ENCODE measurements at places on chromosomes 13 and 19.

- no peak for DNase-seq
Measured at GRCh38 chr13:59963827-59964226, 199.9 kb downstream of the DIAPH3 start.

- no peak for DNase-seq
Measured at GRCh38 chr19:1483131-1483978, 4.3 kb upstream of the C19orf25 start.

DNA sequence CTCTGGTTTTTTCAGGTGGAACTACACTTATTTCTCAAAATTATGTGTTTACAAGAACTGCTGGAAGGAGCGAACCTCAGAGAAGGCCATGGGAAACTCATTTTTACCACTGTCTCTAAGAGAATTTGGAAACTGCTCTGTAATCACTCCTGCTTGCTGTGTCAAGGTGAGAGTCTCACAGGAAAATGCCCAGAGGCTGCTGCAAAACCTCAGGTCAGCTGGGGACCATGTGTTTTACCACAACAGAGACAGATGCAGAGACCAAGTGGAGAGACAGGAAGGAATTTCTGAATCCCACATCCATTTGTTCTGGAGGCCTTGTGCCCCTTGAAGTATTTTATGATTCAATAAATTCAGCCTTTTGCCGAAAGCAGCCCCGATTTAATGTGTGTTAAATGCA lies 743.8 kb upstream of the SLC10A2 start:
- DNase-seq = no peak

DNA sequence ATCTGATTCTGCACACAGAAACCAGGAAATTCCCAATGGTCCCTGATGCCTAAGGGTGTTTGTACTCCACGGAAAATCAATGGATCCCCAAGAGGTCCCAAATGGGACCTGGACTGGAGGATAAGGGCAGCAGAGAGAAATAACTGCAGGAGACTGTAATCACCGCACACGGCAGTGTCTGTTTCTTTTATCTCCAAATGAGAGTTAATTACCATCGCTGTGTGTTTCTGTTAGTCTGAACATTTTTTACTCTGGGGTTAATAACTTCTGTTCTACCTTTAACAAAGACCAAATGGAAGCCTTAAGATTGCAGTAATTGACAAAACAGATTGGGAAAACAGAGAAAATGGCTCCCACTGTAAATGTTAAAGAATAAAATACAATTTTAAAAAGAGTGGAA lies 320.9 kb downstream of the DCLK1 start:
- DNase-seq = no peak

DNA sequence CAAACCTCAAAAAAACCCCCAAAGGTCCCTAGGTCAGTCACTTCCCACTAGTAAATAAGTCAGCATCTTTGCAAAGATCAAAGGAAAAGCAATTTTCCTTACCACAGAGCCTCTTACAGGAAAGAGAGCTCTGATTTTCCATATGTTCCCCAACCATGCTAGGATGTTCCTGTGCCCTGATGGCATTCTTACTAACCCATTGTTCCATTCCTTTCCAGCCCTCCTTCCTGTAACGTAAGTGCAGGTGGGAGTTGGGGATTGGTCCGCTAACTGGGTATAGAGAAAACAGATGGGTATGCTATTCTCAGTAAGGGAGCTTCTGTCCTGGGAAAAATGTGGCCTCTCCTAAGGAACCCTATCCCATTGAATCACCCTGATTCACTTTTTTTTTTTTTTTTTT lies 14.3 kb downstream of the DPRX start:
- DNase-seq = no peak

DNA sequence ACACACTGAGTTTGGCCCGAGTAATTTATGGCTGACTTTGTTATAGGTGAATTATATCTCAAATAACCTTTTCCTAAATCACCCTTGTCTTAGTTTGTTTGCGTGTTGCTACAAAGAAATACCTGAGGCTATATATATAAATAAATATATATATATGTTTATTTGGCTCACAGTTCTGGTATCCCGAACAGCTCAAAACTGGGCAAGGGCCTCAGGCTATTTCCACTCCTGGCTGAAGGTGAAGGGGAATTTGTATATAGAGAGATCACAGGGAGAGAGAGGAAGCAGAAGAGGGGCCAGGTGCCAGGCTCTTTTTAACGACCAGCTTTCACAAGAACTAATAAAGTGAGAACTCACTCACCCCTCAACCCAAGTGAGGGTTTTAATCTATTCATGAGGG lies 159.9 kb upstream of the STARD13 start:
- DNase-seq = no peak

DNA sequence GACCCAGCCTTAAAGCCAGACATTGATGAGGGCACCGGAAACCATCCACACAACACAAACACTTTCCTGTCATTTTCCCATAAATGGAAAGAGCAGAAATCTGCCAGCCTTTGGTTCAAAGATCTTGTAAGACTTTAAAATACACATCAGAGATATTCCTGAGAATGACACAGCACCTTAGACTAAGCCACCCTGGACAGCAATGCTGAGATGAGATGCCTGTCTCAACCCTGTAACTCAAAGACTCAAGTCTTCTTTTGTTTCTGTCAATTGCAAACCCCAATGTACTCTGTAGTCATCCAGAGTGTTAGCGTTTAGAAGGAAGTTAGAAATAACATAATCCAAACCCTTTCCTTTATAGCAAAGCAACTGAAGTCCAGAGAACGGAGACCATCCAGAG lies 119.2 kb downstream of the CCNA1 start:
- no peak for DNase-seq

DNA sequence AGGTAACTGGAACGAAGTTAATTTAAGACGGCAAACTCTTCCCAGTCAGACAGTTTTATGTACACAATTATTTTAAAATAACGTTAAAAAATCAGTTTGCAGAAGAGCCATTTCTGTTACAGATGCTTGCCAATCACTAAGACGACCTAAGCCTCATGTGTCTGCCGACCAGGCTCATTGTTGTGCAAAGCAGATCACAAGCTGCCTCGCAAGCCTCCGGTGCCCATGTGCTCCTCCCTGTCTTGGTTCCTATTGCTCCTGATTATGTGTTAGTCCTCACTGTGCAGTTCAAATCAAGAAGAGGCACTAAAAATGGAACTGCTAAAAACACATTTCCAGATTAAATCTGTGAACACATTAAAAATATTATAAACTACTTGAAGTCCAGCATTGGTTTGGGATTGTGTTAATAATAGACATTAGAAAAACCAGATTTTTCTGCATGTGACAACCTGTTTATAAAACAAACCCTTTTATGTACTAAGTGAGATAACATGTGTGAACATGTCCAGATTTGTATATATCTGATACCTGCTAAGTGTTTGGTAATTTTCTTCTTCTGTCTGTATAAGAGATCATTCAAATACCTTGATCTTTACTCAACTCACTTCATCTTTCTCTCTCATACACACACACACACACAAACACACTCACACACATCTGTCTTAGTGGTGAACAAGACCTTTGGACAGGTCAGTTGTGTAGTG lies 81.9 kb upstream of the SLC15A1 start:
- no peak for DNase-seq

DNA sequence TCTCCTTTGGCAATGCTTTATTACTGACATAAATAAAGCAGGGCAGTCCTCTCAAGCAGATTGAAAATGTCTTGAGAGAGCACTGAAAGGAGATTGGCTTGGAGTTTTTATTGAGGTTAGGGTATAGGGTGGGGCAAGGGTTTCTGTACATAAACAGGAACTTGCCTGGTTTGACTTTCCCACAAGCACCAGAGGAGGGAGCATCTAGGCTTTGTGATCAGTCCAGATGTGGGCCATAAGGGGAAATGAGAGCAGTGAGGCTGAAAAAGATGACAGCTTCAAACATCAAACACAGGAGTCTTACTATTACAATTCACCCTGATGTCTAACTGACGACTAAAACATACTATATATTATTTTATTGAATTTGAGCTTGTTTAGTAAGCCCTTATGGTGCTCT lies 260.9 kb downstream of the MTUS2 start:
- no peak for DNase-seq

GRCh38 chr19:15188851-15189250 lies 11.9 kb downstream of the NOTCH3 start:
- DNase-seq = no peak

DNA sequence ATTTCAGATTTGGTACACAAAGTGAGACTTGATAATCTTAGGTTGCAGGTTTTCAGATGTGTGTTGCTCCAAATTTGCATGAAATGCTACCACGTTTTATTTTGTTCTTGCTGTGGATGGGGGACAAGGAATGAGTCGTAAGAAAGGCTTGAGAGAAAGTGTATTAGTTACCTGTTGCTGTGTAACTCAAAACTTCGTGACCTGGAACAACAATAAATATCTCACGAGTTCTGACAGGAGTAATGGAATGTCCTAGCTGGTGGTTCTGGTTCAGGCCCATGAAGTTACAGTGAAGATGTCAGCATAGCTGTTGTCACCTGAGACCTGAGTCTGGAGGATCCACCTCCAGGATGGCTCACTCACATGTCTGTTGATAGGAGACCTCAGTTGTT lies 1.2 kb downstream of the ZNF8 start:
- DNase-seq = no peak

- DNase-seq = no peak
Measured at GRCh38 chr19:21130097-21130775, 11.6 kb upstream of the ZNF431 start.

- DNase-seq = no peak
Measured at GRCh38 chr13:109725995-109726637, 60.3 kb downstream of the IRS2 start.

GRCh38 chr13:96431044-96431581 lies 341.2 kb downstream of the HS6ST3 start:
- DNase-seq = no peak

GRCh38 chr19:2645826-2646225 lies 56.7 kb downstream of the GNG7 start:
- no peak for DNase-seq

- no peak for DNase-seq
Measured at GRCh38 chr19:3844596-3844995, 24.2 kb downstream of the ZFR2 start.

DNA sequence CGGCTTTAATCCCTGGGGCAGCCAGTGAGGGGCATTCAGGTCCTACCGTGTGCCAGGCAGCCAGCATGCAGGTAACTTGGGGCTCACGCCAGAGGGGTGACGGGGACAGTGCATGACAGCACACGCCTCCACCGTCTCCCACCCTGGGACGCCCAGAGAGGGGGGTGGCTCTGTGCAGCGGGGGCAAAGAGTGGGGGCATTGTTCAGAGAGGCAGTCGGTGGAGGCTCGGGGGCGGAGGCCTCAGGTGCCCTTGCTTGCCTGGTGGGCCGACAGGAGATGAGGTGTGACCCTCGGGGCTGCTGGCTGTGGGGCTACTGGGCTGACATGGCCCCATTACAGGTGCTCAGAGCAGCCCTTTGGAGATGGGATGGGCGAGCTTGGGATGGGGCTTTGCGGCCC lies 18.4 kb downstream of the PLIN4 start:
- no peak for DNase-seq

- DNase-seq = no peak
Measured at GRCh38 chr19:43660971-43661360, 9.0 kb downstream of the PLAUR start.

- DNase-seq = no peak
Measured at GRCh38 chr19:30444253-30444671, 72.1 kb downstream of the ZNF536 start.

GRCh38 chr13:110812121-110812868 lies 98.8 kb downstream of the ING1 start:
- DNase-seq = peak; percentile 80

DNA sequence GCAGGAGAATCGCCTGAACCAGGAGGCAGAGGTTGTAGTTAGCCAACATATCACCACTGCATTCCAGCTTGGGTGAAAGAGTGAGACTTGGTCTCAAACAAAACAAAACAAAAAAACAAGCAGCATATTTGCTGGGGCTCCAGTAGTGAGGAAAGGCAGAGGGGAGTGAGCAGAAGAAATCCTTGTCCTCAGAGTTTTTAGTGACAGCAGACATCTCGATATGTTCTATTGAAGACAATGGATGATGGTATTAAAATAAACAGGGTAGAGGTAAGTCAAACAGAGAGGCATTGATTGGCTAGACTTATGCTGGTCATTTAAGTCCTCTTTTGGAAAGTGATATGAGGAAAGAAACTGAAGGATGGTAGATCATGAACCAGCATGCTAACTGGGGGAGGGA lies 19.0 kb downstream of the NLRP7 start:
- DNase-seq = no peak

All from retina (tissue), 1 donor.